ENCODE measurements at places on chromosomes 7 and 10. TPM values are rescaled to one million over a fixed set of nuclear protein-coding genes. Genes with fewer than 3 reads are reported as not detected.

GRCh38 chr10:78170026-78170475 is 136.4 kb downstream of the RPS24 start:
- no peak for DNase-seq

IFIT1B gene
- total RNA-seq, result not detected

DLX5 gene
- total RNA-seq, result not detected

GRCh38 chr10:10564081-10564794 is 453.4 kb upstream of the CELF2 start:
- DNase-seq, result no peak

DNA sequence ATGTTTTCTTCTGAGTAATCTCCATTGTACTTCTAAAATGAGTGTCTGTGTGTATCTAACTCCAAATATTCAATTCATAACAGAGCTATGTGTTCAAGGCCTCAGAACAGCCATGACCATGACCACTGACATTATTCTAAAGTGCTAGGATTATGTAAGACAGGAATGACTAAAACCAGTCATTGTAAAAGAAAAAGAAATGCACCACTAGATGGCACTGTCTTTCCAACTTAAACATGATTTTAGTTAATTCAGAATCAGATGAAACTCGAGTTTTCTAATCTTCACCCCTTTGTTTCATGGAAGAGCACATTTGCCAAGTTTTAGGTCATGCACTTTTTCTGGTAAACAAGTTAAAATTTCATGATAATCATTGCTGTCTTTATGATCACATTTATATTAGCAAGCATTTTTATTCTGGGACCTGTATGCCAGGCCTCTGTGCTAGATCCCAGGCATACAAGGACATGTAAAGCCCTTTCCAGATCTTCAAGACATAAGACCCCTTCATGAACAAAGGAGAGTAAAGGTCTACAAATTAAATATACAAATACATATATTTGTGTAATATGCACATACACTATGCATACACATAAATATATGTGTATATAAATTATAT is 26.1 kb upstream of the RSU1 start:
- no peak for DNase-seq

DNA sequence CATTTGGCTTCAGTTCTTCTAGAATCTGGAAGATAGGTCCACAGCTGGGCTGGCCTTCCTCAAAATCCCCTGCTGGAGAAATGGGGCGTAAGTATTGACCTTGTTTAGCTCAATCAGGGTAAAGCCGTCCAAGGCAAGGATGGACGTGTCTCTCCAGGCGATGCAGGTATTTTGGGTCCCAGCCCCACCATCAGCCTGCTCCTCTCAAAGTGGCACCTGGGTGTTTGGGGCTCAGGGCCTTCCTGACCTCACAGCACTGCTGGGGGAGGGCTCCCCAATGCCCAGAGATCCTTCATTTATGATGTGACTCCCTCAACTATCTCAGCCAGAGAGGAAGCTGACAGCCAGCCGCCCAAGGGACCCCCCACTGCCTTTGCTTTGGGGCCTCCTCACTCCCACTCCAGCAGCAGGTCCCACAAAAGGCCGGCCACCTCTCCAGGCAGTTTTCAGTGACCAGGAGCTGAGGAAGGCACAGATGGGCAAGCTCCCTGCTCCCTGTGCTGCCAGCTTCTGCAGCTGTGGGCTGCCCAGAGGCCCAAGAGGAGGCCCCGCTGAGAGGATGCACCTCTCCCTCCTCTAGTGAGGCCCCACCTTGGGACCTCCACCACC is 140.0 kb upstream of the TCERG1L start:
- DNase-seq, result no peak
